NAMALWA (cell line): ENCODE measurements at places on chromosomes 1 and 21.

DNA sequence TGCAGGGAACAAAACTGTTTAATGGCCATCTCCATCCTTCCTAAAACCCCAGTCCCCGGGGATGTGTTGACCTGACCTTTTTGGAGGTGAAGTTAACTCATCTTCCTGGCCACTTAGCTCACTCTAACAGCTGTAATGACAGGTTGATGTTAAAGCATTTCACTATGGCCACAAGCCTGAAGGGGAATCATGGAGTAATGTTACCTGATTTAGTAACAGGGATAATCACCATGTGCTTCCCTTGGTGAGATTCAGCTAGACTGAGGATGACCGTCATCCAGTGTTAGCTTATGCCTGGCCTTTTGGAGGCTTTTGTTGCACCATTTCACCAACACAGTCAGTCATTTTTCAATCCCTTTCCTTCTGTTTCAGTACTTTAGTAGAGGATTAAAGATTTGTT lies 64.3 kb upstream of the RAVER2 start:
- DNase-seq = no peak

DNA sequence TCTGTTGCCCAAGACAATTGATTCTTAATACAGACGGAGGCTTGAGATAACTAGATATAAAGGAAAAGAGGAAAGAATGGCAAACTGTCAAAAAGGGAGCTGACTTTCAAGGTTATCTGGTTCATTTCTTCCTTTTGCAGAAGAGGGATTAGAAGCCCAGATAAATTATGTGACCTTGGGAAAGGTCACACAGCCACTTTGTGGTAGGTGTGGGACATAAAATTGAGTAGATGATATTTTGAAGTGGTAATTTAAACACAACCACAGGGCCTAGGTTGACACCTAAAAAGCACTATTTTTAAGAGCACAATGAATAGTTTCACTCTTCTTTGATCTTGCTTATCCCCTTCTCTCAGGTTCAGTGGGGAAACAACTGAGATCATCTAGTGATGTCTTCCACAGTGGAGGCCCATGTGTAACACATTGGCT lies 16.9 kb upstream of the KIAA0040 start:
- DNase-seq = no peak

- no peak for DNase-seq
These were observed 18.2 kb downstream of the DNALI1 start for GRCh38 chr1:37574834-37575480.

DNA sequence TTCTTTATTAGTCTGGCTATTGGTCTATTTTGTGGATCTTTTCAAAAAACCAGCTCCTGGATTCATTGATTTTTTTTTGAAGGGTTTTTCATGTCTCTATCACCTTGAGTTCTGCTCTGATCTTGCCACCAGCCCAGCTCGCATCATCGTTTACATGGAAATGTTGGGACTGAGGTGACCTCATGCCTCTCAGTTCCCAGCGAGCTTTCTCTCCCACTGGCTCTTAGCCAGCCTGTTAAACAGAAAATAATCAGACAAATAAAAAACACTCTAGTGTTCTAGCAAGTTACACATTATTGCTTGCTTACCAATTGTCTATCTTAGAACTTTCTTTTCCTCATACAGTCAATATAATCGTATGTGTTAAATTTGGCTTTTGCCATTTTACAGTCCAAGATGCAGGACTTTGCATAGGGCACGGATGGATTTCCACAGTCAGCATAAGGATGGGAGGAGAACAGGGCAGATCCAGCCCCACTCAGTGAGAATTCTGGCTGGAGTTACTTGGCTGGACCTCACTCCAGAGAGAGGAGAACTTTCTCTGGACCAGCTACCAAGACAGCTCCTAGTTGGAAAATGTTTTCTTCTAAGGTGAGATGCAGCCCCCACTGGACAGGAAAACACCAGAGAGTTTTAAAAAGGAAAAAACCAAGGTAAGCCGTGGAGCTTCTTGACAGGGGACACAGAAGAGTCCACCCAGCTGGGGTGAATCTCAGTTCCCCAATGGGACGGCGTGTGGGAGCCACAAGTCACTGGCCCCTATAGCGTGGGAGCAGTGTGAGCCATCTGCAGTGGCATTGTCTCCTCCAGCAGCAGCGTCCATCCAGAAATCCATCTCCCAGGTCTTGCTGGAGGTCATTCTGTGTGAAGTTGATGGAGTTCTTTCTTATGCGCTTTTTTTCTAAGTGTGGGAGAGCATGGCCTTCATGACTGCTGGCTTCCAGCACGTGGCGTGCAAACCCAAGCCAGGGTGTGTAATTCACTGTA lies 17.6 kb downstream of the PGBD2 start:
- no peak for DNase-seq

- no peak for DNase-seq
These were observed 53.7 kb downstream of the ACTL8 start for GRCh38 chr1:17808816-17809215.

- no peak for DNase-seq
These were observed 92.5 kb downstream of the CDC42BPA start for GRCh38 chr1:227225715-227226346.

DNA sequence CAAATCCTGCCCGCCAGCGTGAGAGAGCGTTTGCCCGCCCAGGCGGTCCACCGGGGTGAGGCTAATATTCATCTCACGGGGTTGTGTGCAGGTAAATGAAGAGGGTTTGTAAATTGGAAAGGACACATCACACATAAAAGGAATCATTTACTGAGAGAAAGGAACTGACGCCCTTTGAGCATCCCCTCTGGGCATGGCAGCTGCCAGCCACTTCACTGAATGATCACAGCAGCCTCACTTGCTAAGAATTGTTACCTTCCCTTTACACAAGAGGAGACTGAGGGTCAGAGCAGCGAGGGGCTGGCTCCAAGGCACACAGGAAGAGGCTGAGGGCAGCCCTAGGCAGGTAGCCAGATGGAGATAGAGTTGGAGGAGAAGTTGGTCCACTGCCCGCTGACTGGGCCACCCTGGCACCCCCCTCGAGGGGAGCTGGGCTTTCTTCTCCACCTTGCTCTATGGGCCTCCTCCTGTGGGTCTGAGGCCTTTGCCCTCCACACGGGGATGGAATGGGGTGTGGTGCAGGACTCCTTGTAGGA lies 96.0 kb downstream of the FOXD2 start:
- no peak for DNase-seq

DNA sequence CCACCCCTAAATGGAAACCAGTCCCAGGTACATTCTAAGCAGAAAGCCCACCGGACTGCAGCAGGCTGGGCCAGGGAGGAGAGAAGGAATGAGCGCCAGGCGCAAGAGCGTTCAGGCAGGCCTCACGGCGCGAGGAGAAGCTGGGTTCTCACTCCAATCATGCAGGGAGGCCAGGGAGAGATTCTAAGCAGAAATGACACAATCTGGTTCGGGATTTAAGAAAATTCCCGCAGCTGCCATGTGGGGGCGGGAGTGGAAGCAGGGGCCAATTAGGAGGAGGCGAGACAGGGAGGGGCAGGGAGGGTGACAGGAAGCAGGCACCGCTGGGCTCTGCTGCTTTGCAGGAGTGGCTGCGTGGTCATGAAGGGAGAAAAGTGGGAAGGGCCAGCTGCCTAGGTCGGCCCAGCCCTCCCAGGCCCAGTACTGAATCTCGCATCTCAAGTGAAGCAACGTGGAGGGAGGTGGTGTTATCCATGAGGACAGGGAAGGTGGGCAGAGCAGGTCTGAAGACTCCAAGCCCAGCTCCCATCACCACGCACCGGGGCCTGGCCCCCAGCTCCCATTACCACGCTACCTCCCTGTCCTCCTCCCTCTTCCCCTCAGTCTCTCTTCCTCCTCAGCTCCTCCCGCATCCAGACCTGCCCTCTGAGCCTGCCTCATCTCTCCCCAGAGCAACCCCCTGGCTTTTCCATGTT lies 11.8 kb downstream of the NPHP4 start:
- DNase-seq = no peak

GRCh38 chr1:111463029-111463683 lies 10.6 kb upstream of the C1orf162 start:
- DNase-seq = no peak

DNA sequence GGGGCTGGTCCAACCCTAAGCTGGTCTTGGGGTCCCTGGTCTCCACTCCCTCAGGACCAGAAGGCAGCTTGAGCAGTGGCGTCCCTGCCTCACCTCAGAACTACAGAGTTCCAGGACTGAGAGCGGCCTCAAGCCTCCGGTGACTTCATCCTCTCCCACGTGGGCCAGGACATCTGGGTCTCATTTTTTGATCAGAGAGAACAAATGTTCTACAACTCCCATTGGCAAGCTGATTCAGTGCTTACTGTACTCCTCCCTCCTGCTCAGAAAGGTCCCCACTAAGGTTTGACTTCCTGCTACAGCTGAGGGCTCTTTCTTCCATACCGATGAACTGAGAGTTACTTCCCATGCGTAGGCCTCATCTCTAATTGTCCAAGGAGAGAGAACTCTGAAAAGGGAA lies 78.5 kb downstream of the PLXNA2 start:
- DNase-seq = no peak

- no peak for DNase-seq
These were observed 331.3 kb upstream of the SNX7 start for GRCh38 chr1:98330224-98330623.

- no peak for DNase-seq
These were observed 80.4 kb upstream of the ADAMTS5 start for GRCh38 chr21:27047283-27047657.

DNA sequence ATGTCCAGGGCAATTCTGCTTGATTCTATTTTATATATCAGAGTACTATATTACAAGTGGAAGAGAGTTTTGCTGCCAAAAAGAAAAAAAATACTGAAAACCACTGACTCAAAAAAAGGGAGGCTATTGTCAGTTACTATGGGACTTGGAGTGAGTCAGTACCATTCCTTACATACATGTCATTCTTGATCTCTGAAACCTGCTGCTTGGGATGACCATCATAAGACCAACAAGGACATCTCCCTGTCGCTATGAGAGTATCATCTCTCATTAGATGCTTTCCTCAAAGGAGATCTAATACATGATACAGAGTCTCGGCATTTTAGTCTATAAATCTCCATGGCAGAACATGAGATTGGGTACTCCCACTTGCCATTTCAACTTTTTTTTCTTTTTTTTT lies 11.8 kb upstream of the INPP5B start:
- DNase-seq = no peak

DNA sequence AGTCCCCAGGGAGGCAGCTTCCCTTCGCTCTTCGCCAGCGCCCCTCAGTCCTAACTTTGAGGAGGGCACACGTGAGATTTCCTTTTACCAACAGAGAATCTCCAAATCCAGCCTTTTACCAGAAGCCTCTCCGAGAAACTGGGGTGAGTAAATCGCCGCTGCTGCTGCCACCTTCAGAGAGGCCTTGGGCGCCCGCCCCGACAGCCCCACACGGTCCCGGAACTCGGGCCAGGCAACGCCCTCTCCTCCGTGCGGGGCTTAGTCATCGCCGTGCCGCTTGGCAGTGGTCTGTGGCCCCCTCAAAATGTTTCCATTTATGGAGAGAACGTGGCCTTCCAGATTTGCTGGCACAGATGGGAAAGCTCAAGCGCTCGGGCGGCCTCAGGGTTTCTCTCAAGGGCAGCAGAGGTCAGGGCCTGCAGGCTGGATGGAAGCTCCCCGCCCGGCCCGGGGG lies 41.4 kb upstream of the COL6A2 start:
- DNase-seq = no peak

- DNase-seq = no peak
These were observed 35.6 kb downstream of the NUF2 start for GRCh38 chr1:163357378-163357777.

DNA sequence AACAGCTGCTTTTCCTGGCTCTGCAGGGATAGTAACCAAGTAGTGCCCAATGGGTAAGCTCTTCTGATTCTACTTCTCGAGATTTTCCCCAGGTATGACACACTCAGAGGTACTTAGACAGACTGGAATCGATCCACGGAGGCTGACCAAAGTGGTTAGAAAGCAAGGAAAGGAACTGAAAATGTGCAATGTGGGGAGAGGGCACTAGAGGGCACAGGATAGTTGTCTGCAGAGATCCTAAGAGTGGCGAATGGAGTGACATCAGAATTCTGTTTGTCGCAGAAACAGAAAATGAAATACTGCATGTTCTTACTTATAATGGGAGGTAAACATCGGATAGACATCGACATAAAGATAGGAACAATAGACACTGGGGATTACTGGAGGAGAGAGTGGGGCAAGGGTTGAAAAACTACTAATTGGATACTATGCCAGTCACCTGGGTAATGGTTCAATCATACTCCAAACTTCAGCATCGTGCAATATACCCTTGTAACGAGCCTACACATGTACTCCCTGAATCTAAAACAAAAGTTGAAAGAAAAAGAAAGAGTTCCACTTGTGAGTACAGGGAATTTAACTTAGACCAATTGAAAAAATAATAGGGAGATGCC lies 23.3 kb downstream of the CYP2J2 start:
- DNase-seq = peak; percentile 33

- no peak for DNase-seq
These were observed 27.0 kb upstream of the HTR1D start for GRCh38 chr1:23244256-23244761.

- no peak for DNase-seq
These were observed 6.7 kb downstream of the POFUT2 start for GRCh38 chr21:45280969-45281368.

GRCh38 chr1:172373864-172374263 lies 46.6 kb upstream of the C1orf105 start:
- no peak for DNase-seq

- DNase-seq = no peak
These were observed 14.8 kb downstream of the F5 start for GRCh38 chr1:169571450-169571849.

GRCh38 chr1:2585318-2586092 lies 1.1 kb upstream of the PRXL2B start:
- peak; percentile 93 for DNase-seq

GRCh38 chr1:160640359-160641123 lies 6.3 kb downstream of the SLAMF1 start:
- DNase-seq = no peak

- DNase-seq = no peak
These were observed 123.0 kb upstream of the PTBP2 start for GRCh38 chr1:96598416-96599168.

- DNase-seq = no peak
These were observed 46.0 kb downstream of the KCNJ6 start for GRCh38 chr21:37870221-37870620.

GRCh38 chr1:163191301-163191700 lies 11.4 kb downstream of the RGS5 start:
- no peak for DNase-seq

DNA sequence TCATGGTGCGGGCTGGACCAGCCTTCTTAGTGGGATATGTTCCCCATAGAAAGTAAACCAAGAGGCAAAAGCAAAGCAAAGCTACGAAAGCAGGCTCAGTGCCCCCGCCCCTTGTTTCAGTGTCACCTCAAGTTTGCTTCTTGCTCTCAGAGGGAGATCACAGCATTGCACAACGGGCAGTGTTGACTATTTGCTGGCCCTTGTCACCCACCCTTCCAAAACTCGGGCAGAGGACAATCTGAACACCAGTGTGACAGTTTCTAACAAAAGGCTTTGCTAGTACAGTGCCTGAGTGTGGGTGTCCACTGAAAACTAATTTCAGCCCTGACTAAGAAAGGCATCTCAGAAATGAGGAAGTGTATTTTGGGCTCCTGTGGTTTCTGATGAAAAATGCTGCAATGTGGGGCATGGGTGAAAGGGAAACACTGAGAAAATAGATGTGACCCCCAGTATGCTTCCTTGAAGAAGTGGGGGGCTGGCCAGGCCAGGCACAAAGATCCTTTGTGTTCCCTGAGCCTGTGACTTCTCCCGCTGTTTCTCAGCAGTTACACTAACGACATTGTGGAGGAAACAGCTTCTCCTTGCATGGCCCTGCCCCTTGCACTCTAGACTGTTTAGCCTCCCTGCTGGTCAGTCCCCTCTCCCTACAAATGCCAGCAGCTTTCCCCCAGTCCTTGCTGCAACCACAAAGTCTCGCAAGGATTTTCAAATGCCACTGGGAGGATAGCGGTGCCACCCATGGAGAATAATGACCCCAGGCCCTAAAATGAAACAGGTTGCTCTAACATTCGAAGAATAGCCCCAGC lies 33.3 kb upstream of the KCNE1 start:
- peak; percentile 76 for DNase-seq

GRCh38 chr1:61184040-61184713 lies 101.8 kb downstream of the NFIA start:
- DNase-seq = peak; percentile 96
